ENCODE measurements at places on chromosomes 7 and 10.
A peak's percentile ranks its signal among the peaks of the same experiment; 100 is the strongest.

GRCh38 chr10:77687621-77688020 is 50.0 kb upstream of the KCNMA1 start:
- DNase-seq, result no peak

- no peak for DNase-seq
These were observed 168.2 kb downstream of the SND1 start for GRCh38 chr7:127819975-127820731.

DNA sequence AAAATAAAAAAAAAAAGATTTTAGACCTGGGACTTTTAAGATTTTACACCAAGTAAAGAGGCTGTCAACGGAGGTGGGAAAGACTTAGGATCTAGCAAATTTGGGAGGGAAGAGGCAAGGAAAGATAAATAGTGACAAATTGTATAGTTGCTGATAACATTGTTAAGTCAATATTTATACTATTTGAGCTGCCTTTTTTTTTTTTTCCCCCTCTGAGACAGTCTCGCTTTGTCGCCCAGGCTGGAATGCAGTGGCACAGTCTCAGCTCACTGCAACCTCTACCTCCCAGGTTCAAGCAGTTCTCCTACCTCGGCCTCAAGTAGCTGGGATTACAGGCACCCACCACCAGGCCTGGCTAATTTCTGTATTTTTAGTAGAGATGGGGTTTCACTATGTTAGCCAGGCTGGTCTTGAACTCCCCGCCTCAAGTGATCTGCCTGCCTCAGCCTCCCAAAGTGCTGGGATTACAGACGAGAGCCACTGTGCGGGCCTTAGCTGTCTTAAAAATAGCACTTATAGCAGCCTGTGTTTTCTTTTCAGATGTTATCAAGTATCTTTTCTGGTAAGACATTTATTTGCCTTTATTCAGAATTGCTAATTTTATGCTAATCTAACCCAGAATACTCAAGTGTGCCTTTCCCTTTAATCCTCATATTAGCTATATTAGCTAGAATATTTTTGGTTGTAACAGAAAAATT is 94.5 kb downstream of the MMRN2 start:
- DNase-seq, result no peak

DNA sequence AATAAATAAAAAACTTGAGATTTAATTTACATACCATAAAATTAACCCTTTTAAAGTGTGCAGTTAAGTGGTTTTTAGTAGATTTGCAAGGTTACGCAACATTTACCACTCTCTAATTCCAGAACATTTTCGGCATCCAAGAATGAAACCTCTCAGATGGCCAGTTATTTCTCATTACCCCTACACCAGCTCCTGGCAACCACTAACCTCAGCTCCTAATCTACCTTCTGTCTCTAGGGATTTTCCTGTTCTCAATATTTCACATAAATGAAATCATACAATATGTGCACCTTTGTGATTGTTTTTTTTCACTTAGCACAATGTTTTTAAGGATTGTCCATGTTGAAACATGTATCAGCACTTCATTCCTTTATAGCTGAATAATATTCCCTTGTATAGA is 45.1 kb downstream of the INPP5F start:
- DNase-seq, result no peak

- DNase-seq, result no peak
These were observed 25.5 kb downstream of the PRR15 start for GRCh38 chr7:29588900-29589696.

- DNase-seq, result no peak
These were observed 120.6 kb downstream of the CLEC2L start for GRCh38 chr7:139643951-139644585.

DNA sequence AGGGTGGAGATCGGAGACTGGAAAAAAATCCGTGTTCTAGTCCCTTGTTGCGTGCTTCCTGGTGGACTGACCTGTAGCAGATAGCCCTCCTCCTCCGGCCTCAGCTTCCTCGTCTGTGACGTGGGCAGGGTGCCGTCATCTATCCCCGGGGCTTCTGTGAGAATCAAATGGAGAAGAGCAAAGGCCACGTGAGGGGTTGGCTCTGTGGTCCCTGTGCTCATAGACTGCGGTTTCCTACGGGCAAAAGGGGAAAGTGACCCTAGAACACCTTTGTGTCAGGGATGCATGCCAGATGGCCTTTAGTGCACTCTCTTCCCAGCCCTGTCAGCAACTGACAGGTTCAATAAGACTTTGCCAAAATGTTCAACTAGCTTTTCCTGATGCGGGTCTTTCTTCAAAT is 33.7 kb downstream of the GRK5 start:
- no peak for DNase-seq

GRCh38 chr10:72502581-72502980 is 123.3 kb downstream of the MICU1 start:
- no peak for DNase-seq

GRCh38 chr10:4561296-4561695 is 264.7 kb upstream of the AKR1E2 start:
- DNase-seq, result peak; percentile 3

DNA sequence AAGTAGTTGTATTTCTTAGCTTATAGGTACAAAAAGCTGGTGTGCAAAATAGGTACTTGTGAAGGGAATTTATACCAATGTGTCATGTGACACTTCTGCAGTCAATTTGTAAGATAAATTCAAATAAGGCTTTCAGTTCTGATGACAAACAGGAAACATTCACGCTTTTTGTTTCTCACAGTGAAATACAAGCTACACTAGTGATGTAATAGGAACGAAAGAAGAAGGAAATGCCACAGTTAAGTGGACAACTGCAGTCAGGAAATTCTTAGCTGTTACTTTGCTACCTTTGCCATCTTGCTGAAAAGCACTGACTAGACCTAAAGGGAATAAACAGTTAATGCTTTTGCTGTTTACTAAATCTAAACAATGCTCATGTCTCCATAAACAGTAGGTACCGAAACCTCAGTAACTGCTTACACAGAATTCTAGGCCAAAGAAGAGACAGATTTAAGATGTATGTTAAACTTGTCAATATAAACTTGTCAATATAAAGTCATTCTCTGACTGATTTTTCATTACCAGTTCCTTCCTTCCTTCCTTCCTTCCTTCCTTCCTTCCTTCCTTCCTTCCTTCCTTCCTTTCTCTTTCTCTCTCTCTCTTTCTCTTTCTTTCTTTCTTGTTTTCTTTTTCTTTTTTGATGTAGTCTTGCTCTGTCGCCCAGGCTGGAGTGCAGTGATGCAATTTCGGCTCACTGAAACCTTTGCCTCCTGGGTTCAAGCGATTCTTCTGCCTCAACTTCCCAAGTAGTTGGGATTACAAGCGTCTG is 10.1 kb downstream of the OTUD1 start:
- no peak for DNase-seq

- DNase-seq, result no peak
These were observed 10.3 kb upstream of the HSPB1 start for GRCh38 chr7:76292213-76292573.

GRCh38 chr10:34153663-34154382 is 661.3 kb downstream of the PARD3 start:
- no peak for DNase-seq

- DNase-seq, result no peak
These were observed 10.6 kb upstream of the PLEKHS1 start for GRCh38 chr10:113740850-113741249.

DNA sequence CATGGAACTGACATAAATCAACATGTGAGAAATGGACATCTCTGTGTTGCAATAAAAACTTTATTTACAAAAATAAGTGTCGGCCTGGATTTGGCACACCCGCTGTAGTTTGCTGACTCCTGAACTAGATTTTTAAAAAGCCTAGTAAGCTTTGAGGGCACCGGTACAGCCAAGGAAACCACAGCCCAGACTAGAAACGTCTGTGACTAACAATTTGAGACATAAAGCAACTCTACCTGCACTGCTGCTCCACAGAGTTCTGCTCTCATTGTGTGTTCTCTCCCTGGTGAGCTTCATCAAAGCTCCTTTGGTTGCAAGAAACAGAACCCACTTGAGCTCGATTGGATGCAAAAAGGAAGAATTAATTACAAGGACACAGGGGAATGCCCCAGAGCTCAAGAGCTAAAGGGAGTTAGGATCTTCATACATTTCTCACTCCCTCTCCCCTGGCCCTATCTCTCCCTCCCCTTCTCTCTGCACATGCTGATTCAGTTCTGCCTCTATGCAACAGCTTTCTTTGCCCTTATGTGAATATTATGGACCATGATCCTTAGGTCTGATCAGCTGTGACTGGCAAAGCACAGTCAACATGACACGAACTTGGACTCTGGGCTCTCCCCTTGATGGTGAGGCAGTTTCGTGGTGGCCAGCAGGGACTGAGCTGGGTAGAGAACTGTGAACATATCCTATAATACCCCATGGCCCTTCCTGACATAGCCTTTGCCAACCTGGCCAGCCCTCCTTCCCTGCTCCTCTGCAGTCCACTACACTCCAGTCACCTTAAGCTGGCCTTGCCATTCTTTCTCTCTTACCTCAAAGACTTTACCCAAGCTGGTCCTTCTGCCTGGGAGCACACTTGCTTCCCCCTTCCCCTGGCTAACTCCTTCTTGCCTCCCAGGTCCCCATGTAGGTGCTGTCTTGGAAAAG is 77.5 kb upstream of the YAE1 start:
- DNase-seq, result no peak

- DNase-seq, result no peak
These were observed 174.4 kb upstream of the LYZL2 start for GRCh38 chr10:30803892-30804322.

DNA sequence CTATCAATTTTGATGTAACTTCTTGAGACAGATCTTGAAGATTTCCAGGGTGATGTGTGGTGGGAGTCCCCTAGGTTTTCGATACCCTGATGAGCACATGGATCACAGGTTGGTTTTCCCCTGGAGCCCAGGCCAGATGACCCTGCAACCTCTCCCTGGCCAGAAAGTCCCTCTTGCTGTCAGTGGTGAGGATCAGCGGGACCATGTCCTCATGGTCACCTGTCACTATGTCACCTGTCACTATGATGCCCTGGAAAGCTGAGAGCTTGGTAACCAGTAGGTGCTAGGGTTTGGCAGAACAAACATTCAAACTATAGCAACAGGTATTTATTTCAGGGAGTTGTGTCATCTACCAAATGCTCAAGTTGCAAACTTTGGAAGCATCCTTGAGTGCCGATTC is 197.9 kb downstream of the ARHGAP12 start:
- DNase-seq, result no peak

- no peak for DNase-seq
These were observed 127.7 kb upstream of the AOAH start for GRCh38 chr7:36852017-36852416.

GRCh38 chr10:83222832-83223742 is 916.2 kb upstream of the GHITM start:
- DNase-seq, result no peak

DNA sequence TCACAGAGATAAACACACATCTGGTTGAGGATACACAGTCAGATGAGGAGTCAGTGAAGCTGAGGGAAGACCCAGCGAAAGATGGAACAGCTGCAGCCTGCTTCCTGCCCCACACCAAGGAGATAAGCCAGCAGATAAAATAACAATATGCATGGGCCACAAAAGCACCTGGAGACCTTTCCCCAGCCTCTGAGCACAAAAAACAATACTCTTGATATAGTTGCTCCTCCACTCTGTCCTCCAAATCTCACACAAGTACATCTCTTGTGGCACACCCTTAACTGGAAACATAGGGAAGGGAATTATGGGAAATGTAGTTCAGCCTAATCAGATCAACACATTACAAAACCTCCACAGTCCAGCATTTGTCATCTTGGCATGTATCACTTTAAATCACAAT is 9.7 kb upstream of the FHIP2A start:
- DNase-seq, result no peak

DNA sequence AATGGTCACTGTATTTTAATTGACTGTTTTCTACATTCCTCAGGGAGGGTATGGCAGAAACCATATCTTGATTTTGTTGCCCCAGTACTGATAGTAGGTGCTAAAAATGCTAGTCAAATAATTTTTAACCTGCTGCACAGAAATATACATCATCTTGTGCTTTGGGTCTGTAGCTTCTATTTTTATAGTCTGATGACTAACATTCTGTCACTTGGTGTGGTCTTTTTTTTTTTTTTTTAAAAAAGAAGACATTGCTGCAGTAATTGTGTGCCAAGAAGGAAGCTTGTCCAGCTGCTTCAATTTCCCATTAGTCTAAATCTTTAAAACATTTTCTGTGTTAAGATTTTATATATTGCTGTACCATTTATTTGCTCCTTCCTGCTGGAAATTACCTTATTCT is 83.6 kb downstream of the ICA1 start:
- no peak for DNase-seq

- no peak for DNase-seq
These were observed 351.3 kb upstream of the BMPER start for GRCh38 chr7:33554046-33554445.

- DNase-seq, result no peak
These were observed 69.3 kb downstream of the DLG5 start for GRCh38 chr10:77857272-77857671.

GRCh38 chr10:91610444-91610843 is 22.4 kb downstream of the PPP1R3C start:
- DNase-seq, result no peak
